Prostate gland (tissue), 2 donors: ENCODE measurements at places on chromosomes 11 and 22. TPM values are rescaled to one million over a fixed set of nuclear protein-coding genes. Genes with fewer than 3 reads are reported as not detected.

ETS1 gene
- total RNA-seq, result 15.2 TPM

KLHDC7B gene
- total RNA-seq, result not detected

OR51I1 gene
- not detected for total RNA-seq

RASD2 gene
- 8.0 TPM for total RNA-seq

IGF2 gene
- total RNA-seq, result 80.7 TPM

FOLR2 gene
- 23.9 TPM for total RNA-seq

RIMBP3C gene
- 6.4 TPM for total RNA-seq

GRCh38 chr11:12137938-12138731 is 27.7 kb downstream of the MICAL2 start:
- no peak for DNase-seq

- no peak for DNase-seq
Observed at GRCh38 chr11:116374085-116374484, 398.7 kb downstream of the BUD13 start.

- DNase-seq, result no peak
Observed at GRCh38 chr11:95100191-95100648, 10.6 kb downstream of the ENDOD1 start.

DNA sequence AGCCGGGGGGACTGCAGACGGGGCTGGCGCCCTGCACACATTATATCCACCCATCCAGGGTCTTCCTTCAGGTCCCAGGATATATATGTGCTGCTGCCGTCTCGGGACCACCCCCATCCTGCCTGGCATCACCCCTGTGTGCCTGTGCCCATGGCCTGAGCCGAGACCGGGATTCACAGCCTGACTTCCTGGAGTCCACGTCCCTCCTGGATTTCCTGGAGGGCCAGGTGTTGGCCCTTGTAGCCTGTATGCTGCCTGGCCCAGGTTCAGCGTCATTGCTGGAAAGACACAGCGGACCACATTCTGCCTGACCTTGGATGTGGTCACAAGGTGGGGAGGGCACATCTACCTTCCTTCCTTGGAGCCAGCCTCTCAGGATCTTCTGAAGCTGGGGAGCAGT is 551.1 kb downstream of the BRD1 start:
- DNase-seq, result no peak
